CD4-positive, alpha-beta T cell treated with Interleukin-6 at 100 ng/mL for 8 hours (primary cell): ENCODE measurements at places on chromosomes 2 and 18.

GRCh38 chr2:176088048-176088936, 4.2 kb upstream of the HOXD13 start:
- no peak for DNase-seq

DNA sequence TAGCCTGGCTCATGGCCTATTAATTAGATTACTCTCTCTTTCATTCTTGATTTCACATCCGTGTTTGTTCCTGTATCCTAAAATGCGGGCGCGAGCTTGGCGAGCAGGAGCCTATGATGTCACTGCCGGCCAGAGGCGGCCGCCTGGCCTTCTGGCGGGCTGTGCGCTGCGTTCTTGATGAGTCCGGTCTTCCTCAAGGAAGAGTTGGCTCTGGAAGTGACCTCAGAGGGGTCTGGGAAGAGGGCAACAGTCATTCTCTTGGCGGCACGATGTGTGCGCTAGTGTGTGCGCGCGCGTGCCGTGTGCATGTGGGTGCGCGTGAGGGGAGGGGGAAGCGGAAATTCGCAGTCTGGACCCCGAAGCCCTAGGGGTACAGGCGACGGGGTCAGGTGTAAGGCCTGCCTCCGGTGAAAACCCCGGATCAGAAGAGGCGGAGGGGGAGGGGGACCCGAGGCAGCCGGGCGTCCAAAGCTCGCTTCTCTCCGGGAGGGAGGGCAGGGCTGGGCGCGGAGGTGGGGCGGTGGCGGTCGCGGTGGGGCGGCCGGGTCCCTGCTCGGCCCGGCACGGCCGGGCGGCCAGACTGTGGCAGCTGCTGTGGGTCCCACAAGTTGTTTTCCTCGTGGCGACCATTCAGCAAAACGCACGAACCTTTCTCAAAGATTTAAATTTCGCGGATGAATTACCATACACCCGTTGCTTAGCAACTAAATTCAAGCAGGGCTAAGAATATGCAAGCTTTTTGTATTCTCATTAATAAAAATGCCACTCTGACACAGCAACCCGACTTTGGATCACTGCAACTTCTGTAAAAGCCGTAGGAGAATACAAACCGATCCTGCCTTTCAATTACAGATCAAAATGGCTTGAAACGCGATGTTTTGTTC, 8.4 kb downstream of the POU3F3 start:
- DNase-seq, result no peak

GRCh38 chr18:32669549-32670165, 103.2 kb downstream of the KLHL14 start:
- DNase-seq, result no peak

GRCh38 chr2:20758997-20759396, 63.9 kb downstream of the LDAH start:
- no peak for DNase-seq

DNA sequence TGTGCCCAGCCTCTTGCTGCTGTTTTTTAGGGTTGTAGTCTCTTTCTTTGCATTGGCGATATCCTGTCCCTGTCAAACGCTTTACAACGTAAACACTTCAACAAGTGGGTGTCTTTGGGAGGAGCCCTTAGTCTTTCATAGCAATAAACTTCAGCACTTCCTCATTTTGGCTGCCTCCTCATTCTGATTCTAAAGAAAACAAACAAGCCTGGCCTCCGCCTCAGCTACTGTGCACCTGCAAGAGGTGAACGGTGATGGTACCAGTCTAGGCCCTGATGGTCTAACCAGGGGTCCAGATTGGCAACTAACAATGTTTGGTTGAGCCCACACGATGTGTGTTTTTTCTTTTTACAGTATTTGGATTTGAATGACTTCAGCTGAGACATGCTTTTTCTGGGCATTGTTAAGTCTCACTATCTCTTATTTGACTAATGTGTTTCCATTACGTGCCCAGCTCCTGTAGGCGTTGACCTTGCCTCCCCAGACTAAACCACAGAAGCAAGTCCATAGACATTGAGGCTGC, 53.2 kb upstream of the CUL3 start:
- DNase-seq, result peak; percentile 25

DNA sequence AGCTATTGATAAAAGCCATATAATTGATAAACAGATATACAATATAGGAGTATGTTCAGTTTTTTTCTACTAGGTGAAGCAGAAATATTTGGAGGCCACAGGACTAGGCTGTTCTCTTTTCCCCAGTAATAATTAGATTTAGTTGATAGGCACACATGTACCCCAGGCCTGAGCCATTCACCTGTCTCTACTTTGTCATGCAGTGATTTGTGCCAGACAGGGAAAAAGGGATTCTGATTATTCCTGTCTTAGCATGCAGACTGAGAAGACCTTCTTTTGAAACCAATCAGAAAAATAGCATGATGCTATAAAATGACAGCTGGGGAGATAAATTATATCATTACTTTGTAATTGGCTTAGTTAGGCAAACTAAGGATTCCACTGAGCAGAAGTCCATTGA, 94.3 kb downstream of the DOCK10 start:
- DNase-seq, result no peak

DNA sequence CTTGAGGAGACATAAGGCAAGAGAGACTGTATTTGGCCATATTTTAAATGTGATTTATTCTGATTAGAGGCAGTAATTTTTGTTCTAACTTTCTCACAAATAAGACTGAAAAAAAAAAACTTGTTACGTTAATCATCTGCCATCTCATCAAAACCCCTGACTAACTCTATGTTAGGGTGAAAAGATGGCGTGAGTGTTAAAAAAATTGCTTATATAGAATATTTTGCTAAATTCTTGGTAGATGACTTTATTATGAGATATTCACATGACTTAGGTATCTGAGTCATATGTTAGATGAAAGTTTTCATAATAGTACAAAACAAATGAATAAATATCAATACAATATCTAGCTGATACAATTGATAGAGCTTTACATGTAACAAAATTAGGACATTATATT, 1508.7 kb upstream of the TMEFF2 start:
- DNase-seq, result no peak

DNA sequence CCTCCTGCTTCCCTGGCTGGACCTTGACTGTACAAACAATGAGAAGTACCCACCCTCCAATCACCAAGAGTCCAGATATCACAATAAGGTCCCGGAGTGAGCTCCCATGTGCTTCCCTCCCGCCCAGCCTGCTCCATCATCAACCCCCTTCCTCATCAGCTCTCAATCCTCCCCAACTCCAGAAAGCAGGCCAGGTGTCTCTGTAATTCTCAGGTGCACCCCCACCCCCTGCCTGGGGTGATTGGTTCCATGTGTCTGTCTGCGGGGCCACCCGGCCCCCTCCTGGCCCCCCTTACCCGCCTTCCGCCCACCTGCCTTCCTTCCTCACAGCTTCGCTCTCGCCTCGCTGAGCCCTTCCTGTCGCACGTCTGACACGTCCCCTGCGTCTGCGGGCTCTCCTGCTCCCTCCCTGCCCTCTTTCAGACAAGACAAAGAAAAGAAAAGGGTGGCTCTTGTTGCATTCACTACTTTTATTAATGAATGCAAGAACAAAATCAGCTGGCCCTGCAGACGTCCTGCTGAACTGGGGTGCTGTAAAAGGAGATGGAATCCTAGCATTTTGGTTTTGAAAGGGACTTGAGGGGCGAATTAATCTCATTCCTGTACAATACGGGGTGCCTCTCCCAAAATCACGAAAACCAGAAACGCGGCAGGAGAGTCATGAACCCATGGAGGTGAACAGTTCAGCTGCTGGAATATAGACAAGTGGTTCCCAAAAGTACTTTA, 26.5 kb upstream of the IGFBP2 start:
- DNase-seq, result peak; percentile 12

GRCh38 chr2:201220102-201220570, 37.2 kb downstream of the CASP10 start:
- no peak for DNase-seq

DNA sequence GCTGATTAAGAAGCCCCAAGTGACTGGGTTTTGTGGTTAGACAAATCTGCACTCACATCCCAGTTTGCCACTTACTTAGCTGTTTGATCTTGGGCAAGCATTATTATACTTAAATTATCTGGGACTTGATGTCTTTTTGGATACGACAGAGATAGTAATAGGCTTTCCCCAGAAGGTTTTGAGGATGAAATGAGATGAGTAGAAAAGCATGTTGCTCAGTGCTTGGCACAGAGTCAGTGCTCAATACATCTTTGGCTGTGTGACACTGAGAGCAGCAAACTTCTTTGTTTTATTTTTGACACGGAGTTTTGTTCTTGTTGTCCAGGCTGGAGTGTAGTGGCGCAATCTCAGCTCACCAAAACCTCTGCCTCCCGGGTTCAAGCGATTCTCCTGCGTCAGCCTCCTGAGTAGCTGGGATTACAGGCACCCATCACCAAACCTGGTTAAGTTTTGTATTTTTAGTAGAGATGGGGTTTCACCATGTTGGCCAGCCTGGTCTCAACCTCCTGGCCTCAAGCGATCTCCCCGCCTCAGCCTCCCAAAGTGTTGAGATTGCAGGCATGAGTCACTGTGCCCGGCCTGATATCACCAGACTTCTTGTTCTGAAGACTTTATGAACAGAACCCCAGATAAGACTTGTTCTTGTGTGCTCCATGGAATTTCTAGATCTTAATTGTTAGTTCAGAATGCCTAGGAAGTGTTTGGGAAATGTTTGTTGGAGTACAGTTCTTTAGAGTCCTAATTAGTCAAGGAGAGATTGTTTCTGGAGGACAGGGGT, 521.2 kb downstream of the SLC4A3 start:
- no peak for DNase-seq

DNA sequence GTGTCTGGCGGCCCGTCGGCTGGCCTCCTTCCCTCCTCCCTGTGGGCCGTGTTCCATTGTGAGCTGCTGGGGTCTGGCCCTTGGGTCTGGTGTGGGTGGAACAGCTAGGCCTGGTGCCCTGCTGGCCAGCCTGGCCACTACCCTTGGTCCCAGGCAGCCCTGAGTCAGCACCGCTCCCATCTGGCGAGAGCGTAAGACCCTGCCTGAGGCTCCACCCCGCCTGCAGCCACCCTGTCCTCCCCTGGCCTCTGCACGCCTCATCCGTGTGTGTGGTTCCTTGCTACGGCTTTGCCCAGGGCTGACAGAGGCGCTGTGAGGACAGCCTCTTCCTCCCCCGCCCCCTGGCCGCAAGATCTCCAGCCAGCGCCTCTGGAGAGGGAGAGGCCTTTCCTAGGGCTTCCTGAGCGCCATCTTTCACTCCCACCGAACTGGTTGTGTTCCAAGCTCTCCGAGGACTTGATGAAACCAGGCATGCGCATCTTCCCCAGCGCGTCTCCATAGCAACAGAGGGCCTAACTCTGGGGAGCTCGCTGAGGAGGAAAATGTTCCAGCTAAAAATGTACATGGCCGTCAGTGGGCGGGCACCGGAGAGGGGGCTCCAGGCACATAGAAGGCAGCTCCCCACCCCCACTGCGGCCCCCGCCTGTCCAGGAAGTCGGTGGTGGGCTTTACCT, 83.0 kb downstream of the STPG4 start:
- DNase-seq, result no peak

DNA sequence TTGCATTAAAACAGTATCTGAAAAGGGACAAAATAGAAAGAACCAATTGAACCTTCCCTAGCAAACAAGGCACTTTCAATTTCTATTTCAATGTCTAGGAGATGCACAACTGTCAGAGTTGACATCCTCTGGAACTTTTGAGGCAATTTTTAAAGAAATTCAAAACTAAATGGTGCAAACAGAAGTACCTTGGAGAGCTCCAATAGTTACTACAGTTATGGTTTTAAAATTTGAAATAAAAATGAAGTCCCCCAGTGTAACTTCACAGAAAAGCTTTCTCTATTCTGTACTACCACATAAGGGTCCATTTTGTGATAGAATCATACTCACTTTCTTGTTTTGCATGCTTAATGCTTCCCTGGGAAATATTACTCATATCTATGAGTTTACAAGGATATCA, 162.1 kb downstream of the KCNH7 start:
- DNase-seq, result no peak

- no peak for DNase-seq
Measured at GRCh38 chr2:33336036-33336625, 140.3 kb upstream of the RASGRP3 start.

DNA sequence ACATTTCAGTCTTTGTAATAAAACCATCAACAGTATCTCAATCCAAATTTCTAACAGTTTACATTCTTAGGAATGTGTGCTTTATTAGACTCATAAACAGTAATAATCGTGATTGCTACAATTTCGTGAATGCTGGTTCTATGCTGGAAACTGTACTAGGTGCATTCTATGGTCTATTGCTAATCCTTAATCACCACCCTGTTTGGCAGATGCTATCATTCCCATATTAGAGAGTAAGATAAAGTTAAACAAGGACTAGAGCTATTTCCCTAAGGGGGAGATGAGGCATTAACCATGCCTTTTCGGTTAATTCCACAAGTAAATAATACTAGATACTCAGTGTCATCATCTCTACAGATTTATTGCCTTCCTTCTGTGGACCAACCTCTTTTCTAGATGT, 244.0 kb downstream of the PAX3 start:
- DNase-seq, result no peak

GRCh38 chr18:5195656-5196055, 1.4 kb downstream of the AKAIN1 start:
- no peak for DNase-seq

DNA sequence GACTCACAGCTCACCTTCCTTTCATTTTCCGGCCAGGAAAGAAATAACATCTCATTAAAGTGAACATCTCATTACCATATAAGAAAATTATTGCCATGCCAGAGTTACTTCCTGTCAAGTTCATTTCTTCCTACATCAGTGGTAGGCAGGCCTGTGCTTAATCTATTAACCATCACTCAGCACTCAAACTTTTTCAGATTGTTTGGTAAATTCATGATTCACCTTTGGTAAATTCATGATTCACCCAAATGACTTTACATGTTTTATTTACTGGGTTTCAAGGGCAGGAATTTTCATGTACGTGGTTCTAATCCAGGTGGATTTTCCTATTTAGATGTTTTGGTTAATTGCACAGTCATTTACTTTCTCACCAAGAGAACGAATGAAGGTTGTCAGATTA, 116.5 kb downstream of the CSRNP3 start:
- no peak for DNase-seq

DNA sequence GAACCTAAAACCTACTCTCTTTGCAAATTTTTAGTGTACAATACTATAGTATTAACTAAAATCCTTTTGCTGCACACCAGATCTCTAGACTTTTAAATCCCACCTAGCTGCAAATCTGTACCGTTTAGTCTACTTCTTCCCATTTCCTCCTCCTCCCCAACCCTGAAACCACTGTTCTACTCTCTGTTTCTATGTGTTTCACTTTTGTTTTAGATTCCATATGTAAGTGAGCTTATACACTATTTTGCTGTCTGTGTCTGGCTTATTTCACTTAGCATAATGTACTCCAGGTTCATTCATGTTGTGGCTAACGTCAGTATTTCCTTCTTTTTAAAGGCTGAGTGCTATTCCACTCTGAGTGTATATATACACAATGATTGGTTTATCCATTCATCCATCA, 18.4 kb upstream of the DSC2 start:
- DNase-seq, result no peak

DNA sequence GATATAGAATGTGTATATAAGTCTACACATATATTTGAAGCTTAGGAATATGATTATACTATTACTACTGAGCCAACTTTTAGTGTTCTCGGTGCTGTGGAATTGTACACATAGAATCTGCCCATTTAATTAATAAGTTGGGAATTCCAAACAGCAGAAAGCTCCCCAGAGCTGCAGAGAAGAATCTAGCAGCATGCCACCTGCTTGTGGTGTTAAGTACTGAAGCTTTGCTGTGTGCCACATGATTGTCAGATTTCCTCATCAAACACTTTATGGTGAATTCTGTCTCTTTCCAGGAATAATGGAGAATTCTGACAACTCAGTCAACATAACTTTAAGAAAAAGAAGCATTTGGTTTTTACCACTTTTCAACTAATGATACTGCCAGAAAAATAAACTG, 117.8 kb downstream of the WDSUB1 start:
- DNase-seq, result no peak

- no peak for DNase-seq
Measured at GRCh38 chr2:10278029-10278762, 24.5 kb upstream of the HPCAL1 start.

- no peak for DNase-seq
Measured at GRCh38 chr2:196101325-196101991, 32.8 kb upstream of the DNAH7 start.
